ENCODE measurements at places on chromosomes 7 and 10.
A peak's percentile ranks its signal among the peaks of the same experiment; 100 is the strongest.

- no peak for DNase-seq
These were observed 36.2 kb upstream of the FAM133B start for GRCh38 chr7:92626281-92626809.

- no peak for DNase-seq
These were observed 35.3 kb downstream of the VSTM4 start for GRCh38 chr10:49080071-49080470.

GRCh38 chr7:35605760-35606159 lies 89.2 kb downstream of the HERPUD2 start:
- peak; percentile 60 for DNase-seq

DNA sequence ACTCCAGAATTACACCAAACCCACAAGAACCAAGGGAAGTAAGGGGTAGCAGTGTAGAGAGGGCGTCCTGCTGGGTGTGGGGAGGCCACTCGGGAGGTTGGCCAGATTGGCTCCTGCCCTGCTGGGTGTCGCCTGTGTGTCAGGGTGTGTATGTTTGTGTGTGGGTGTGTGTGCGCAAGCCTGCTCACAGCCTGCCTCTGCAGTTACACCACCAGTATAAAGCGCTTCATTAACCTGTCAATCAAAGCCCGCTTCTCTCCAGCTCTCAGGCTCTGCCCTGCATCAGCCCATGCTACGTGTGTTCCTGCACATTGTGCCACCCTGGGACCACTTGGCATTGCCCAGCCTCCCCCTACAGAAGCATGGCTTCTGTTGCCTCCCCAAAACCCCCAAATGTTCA lies 83.3 kb upstream of the PAX2 start:
- DNase-seq, result no peak

GRCh38 chr7:111558991-111559390 lies 3.3 kb downstream of the IMMP2L start:
- DNase-seq, result no peak

DNA sequence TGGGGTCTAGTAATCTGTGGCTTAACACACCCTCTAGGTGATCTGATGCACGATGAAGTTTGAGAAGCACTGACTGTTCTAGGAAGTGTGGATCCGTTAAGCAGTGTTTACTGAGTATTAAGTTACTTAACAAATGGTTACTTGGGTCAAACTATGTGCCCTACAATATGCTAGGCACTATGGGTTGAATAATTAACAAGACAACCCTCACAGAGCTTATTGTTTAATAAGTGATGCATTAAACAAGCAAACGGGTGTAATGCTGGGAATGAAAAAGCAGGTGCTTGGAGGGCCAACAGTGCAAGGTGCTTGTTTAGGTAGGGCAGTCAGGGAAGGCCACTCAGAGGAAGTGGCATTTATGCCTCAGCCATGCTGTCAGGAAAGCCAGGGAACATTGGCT lies 378.0 kb upstream of the PODXL start:
- peak; percentile 81 for DNase-seq

- DNase-seq, result no peak
These were observed 98.9 kb upstream of the IL6 start for GRCh38 chr7:22628112-22628511.

- DNase-seq, result no peak
These were observed 49.2 kb downstream of the RASGEF1A start for GRCh38 chr10:43217563-43218205.

GRCh38 chr10:90583416-90583815 lies 274.4 kb downstream of the HTR7 start:
- DNase-seq, result no peak

- no peak for DNase-seq
These were observed 7.8 kb downstream of the NOD1 start for GRCh38 chr7:30470771-30471170.

DNA sequence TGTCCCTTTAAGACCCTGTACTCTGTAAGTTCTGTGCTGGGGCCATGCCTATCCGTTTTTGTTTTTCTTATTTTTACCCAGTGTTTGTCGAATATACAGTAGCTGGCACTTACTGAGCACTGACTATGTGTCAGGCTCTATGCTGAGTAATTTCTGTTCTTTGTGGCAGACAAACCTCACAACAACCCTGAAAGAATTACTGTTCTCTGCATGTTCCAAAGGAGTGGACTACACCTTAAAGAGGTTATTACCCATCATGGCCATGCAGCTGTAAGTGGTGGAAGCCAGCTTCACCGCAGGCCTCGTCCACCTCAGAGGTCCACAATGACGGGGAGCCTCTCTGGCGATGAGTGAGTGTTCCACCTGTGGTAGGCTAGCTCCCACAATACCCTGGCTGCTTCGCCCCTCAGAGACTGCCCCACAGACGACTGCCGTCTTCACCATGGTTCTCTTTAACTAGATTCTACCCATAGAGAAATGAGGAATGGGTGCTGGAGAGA lies 30.1 kb upstream of the RBM20 start:
- no peak for DNase-seq

GRCh38 chr10:27241010-27241651 lies 534 bp upstream of the ACBD5 start:
- peak; percentile 23 for DNase-seq

DNA sequence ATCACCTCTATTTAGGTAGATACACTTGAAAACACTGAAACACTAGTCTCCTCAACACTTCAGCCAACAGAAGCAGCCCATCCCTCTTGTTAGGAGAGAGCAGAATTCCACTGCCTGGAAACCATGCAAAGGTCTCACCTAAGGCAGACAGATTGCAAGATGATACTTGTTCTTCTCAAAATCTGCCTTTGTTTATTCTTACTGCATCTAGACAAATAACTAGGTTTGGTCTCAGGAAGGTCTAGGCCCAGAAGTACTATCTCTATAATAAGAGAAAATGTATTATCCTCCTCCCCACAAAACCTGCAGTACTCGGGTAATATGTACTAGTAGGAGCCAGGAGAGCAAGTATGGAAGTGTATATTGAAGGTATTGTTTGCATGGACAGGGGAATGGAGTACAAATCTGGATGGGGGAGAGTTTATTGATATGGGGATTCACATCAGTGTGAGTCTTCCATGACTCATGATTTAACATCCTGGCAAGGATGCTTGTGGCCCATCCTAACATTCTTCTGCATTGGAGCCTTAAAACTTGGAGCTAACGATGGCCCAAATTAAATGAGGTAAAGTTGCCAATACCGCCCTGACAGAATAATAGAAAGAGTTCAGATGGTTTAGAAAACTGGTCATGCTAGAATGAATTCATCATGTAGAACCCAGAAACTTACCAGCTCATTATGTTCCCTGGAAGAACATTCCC lies 109.2 kb downstream of the EPC1 start:
- DNase-seq, result peak; percentile 39

GRCh38 chr7:108623220-108623619 lies 53.5 kb downstream of the DNAJB9 start:
- no peak for DNase-seq

DNA sequence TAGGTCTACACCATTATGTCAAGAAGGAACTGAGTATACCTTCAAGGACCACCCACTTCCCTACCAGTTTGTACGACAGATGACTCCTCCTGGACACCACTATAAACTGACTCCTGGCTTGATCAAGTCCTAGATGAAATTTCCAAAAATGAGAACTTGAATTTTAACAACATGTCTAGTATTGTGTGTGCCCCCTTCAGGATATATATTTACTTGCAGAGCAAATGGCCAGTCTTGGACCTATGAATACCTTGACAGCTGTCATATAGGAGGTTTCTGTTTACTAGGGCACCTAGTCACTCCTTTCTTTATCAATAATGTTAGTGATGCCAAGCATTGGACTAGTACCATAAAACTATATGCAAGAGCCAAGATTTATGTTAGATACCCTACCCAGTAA lies 94.1 kb upstream of the TMEM26 start:
- DNase-seq, result no peak
